ENCODE measurements at places on chromosomes 16 and 17.
A peak's percentile ranks its signal among the peaks of the same experiment; 100 is the strongest.

DNA sequence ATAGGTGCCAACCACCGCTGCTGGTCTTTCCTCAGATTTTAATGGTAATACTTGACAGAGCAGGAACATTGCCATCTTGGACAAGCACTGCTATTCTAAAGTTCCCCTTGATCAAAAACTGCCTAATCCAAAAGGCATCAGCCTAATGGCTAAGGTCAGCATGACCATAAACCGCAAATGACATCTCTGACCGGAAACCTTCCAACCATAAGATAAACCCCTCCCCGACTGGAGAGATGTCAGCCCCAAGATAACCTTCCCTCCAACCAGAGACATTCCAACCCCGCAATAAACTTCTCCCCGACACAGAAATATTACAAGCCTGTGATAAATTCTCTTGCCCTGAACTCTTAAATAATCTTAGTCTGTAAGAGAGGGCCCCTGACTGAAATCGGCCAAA lies 7.4 kb upstream of the DHX40 start:
- DNase-seq = no peak

GRCh38 chr16:13264749-13265552 lies 363.6 kb downstream of the SHISA9 start:
- DNase-seq = no peak

- no peak for DNase-seq
Observed at GRCh38 chr16:75103994-75104393, 12.6 kb downstream of the LDHD start.

- DNase-seq = peak; percentile 40
Observed at GRCh38 chr17:68698746-68699145, 97.6 kb upstream of the FAM20A start.

DNA sequence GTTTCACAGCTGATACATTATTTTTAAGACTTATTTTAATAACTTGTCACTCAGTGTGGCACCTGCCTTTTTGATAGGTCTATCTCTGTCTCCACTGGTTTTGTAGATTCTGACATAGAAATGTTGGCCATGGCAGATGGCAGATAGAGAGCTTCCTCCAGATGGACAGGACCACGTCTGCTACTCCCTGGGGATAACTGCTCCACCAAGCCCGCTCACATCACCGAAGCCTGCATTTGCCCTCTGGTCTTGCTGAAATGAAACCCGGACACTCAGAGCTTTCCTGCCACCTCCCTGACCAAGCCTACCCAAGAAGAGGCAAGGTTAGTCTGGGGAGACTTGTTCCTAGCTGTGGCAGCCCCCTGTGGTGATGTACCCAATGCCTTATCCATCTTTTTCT lies 16.4 kb upstream of the HAP1 start:
- DNase-seq = no peak

All from left lung (tissue), 14 donors.